ENCODE measurements at places on chromosomes 2 and 18.
A peak's percentile ranks its signal among the peaks of the same experiment; 100 is the strongest.

- DNase-seq, result no peak
These were observed 662.9 kb downstream of the ZEB2 start for GRCh38 chr2:143856978-143857377.

GRCh38 chr2:212842544-212843185 lies 304.1 kb upstream of the ERBB4 start:
- DNase-seq, result no peak

GRCh38 chr18:75879196-75879595 lies 451.7 kb upstream of the SMIM21 start:
- DNase-seq, result no peak

DNA sequence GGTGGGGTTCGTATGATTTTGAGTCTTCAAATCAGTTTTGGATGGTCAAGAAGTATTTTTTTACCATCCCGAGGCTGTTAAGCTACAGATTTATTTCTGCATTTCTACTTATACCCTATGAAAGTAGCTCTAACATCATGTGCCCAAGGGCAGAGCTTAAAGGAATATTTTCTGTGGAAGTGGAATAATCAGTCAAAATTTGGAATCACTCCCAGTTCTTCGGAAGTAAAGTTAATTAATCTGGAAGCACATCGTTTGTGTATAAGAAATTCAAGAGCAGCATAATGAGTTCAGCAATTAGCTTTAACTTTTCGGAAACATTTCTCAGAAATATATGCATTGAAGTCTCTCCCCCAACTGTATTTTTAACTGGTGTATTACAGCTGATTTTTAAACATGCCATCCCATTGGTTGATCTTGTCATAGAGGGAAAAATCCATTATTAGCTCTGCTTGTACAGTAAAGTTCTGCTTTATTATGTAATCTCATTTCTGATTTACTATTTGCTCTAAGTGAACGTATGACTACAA lies 510.1 kb downstream of the DCC start:
- no peak for DNase-seq

DNA sequence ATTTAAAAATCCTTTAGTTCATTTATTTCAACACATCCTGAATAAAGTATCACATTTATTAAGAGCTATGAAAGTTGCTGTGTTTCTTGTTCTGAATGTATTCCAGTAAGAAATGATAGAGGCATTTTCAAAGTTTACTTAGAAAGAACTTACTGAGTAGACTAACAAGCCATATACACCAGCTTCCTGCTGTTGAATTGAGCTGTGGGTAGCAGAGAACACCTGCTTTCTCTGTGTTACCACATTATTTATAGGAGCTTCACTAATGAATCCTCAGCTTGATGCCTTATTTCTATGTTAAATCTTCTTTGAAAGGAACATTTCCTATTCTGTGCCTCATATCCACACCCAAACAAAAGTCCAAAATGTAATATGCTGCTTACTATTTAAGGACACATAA lies 115.4 kb downstream of the CCDC141 start:
- DNase-seq, result no peak

DNA sequence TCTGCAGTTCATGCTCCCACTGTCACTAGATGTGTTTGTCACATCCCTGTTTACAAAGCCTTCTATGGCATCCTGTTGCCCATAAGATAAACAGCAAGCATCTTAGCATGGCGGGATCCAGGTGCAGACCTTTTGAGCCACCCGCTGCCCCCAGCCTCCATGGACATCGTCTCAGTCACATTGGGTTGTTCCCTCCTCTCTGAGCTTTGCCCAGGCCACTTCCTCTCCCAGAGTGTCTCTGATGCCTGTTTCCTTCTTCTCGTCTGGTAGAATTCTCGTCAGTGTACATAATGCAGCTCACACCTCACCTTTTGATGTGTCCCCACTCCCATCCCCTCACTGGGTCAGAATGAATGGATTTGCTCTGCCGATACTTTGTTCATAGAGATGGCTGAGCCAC lies 239.0 kb upstream of the APCDD1 start:
- no peak for DNase-seq

DNA sequence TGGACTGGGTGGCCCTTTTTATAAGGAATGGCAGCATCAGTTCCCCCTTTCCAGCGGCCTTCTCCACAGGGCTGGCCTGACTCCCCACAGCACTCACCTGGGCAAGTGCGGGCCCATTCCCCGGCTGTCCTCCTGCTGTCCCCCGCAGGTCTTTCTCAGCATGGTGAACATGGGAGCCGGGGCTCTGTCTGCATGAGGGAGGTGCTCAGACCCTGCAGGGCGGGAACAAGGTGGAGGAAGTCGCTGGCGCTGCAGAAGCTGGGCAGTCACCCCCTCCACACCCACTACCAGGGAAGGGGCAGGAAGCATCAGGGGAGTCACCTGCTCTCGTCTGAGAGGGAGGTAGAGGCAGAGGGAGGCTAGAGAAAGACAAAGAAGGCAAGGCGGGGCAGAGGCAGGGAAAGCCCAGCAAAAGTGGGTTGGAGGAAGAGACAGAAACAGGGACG lies 12.2 kb downstream of the HES6 start:
- no peak for DNase-seq

GRCh38 chr2:189613650-189614420 lies 33.2 kb upstream of the SLC40A1 start:
- DNase-seq, result no peak

- peak; percentile 61 for DNase-seq
These were observed 613 bp downstream of the COL5A2 start for GRCh38 chr2:189178726-189179569.

DNA sequence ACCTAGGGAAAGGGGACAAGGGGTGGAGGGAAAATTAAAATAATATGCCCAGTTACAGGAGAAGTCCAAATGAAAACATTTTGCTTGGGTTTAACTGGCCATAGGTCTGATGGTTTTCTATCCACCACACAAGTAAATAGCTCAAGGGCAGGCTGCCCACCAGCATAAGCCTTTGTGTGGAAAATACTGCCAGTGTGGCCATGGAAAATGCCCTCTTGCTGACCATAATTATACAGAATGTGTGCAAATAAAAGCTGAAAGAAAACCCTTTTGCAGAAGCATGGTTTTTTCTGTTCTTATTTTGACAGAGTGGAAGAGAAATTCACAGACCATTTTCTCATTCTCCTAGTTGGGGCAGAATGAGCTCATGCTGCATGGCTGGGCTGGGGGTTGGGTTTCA lies 111.3 kb upstream of the SIX2 start:
- DNase-seq, result no peak

- no peak for DNase-seq
These were observed 69.5 kb upstream of the TGIF1 start for GRCh38 chr18:3380384-3380961.

GRCh38 chr2:138390316-138390945 lies 111.1 kb upstream of the SPOPL start:
- DNase-seq, result no peak

DNA sequence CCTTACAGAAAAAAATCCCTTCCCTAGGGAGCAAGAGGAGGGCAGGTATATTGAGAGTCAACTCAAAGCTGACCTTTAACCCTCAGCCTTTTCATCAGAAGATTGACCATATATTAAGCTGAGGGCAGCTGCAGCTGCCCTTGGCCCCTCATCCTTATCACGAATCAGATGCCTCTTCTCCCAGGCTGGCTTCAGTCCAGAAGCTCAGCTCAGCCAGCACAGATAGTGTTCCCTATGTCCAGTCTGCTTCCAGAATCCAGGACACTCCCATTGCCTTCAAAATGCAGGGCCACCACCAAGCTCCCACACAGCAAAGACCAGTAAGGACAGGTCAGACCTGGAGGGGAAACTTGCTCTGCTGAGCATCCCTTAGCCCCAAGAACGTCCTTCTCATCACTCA lies 146.1 kb downstream of the BCL11A start:
- DNase-seq, result no peak

- no peak for DNase-seq
These were observed 17.4 kb downstream of the SLC38A11 start for GRCh38 chr2:164937864-164938401.

DNA sequence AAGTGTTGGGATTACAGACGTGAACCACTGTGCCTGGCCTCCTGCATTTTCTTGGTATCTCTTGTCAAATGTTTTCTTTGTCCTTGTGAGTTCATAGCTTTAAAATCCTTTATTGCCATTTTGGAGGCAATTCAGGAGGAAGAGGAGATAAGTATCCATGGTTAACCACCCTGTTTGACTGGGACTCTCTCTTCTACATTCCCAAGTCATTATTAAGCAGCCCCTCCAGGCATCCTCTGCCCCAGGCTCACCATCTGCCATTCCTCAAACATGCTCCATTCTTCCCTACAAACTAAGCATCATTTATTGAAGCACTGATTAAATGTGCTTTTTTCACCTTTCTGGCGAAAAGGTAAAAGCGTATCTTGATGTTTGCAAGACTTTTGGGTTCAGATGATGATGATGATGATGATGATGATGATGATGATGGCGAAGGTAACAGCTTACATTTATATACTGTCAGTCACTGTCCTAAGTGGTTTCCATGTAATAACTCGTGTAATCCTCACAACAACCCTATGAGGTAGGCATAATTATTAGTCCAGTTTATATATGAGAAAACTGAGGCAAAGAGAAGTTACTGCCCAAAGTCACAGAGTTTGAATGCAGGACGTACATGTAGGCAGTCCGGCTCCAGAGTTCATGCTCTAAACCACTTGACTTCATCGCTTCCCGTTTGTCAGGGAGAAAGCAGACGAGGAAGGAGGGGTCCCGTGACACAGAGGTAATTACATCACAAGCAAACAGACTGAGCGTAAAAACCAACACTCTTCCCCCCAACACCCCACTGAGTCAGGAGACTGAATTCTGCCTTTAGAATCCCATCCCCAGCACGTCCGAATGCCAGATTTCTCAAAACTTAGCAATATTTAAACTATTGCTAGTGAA lies 69.7 kb upstream of the ACKR3 start:
- DNase-seq, result peak; percentile 75

- no peak for DNase-seq
These were observed 5.5 kb upstream of the SLC4A3 start for GRCh38 chr2:219621935-219622334.

DNA sequence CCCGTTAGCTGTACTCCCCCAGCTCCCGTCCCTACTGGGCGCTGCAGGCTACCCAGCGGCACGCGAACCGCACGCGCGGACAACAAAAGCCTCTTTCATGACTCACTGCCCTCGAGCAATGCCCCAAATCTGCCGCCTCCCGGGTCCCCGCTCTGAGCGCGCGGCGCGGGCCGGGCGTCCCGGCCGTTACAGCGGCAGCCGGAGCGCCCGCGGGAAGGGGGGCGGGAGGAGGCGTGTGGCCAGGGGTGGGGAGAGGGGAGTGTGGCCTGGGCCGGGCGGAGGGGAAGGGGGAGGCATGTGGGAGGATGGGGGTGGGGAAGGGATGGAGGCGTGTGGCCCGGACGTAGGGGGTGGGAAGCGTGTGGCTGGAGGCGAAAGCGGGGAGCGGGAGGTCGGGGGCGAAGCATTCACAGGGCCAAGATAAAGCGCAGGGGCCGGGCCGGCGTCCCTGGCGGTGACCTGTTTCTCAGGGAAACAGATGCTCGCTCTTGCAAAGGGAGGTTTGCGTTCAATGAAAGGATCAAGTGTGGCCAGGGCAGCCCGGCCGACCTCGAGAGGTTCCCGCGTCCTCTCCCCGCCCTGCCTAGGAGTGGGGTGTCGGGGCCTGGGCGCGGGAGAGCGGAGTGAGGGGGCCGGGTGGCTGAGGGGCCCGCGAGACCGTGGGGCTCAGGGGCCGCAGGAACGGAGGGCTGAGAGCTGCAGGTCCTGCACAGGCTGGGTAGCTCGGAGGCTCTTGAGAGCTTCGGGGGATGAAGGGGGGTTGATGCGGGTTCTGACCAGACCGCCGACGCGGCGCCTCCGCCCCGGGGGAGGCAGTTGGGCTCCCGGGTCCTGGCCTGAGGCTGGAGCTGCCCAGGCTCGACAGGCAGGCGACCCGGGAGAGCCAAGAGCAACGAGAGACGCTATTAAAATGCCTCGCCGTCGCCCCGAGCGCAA lies 3.5 kb upstream of the NEUROD1 start:
- peak; percentile 88 for DNase-seq

- no peak for DNase-seq
These were observed 39.4 kb downstream of the HRH4 start for GRCh38 chr18:24499814-24500213.

- no peak for DNase-seq
These were observed 125.5 kb upstream of the SERTAD2 start for GRCh38 chr2:64779117-64779690.

DNA sequence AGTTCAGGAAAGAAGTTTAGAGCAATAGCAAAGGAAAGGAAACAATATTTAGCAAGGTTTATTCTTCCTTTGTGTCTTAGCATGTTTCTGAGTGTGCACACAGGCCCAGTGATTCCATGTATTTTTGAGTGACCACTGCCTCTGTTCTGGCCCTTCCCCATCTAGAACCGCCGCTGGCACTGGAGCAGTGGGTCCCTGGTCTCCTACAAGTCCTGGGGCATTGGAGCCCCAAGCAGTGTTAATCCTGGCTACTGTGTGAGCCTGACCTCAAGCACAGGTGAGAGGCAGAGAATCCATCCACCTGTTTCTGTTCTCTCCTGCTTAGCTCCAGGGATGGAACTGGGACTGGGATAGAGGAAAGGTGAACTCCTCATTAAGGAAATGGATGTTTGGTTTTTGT lies 2.4 kb downstream of the REG1A start:
- no peak for DNase-seq

- no peak for DNase-seq
These were observed at the start of gene CASP8 for GRCh38 chr2:201260302-201260800. CASP8 (plus strand) TSS chr2:201260536; CDS start chr2:201266487, 5,951 bp downstream.

DNA sequence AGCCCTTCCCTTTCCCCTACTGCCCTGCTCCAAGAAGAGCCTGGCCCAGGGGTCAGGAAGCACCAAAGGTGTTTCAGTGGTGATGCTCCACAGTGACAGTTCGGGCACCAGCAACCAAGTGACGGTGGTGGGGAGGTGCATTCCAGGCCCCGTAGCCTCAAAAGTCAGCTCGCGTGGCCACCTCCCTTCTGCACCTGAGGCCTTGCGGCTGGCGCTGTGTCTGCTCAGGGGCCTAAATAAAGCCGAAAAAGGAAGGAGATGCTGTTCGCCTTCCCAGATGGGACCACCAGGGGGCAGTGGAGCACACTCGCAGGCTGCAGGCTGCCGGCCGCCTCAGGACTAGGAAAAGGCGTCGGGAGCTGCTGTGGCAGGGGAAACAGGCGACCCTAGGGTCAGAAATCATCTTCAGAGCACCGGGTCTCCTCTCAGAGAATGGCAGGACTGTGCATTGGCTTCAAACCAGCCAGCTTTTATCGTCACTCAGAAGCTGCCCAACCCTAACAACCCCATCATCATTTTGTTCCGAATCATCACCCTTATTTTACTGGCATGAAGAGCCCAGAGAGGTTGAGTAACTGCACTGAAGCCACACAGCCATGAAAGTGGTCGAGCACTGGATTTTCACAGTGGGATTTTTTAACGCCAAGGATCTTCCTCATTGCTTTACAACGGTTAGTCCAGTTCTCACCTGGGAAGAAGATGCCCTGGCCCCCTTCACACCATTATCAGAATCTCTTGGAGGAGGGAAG lies 213.0 kb upstream of the CELF4 start:
- peak; percentile 88 for DNase-seq

GRCh38 chr2:162197069-162197825 lies 45.2 kb upstream of the GCG start:
- no peak for DNase-seq

GRCh38 chr2:139034064-139034463 lies 253.9 kb upstream of the NXPH2 start:
- no peak for DNase-seq

Measured in islet precursor cell (in vitro differentiated cells).